ENCODE measurements at places on chromosomes 12 and 14.
A peak's percentile ranks its signal among the peaks of the same experiment; 100 is the strongest.

DNA sequence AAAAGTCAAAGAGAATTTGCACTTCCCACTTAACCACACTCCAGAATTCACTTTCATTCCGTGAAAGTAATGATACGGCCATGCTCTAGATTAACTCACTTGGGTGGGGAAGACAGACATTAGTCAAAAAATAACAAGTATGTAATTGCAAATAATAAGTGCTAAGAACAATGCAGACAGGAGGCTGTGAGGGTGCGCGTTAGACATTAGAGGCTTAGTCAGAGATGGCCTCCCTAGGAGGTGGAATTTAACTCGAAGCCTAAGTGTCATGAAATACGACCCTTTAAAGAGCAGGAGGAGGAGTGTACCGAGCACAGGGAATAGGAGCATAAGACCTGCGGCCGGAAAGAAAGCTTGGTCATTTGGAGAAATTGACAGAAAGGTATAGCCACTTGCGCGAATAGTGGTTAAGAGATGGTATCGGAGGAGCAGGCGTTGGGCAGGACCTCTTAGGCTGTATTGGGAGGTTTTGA, 628 bp downstream of the SNRPF start:
- no peak for DNase-seq

- peak; percentile 46 for DNase-seq
These were observed 2.4 kb upstream of the KRT84 start for GRCh38 chr12:52387859-52388258.

GRCh38 chr14:38079268-38079667, 128.4 kb upstream of the SSTR1 start:
- DNase-seq = no peak

- no peak for DNase-seq
These were observed 82.7 kb downstream of the GAS2L3 start for GRCh38 chr12:100656141-100656540.

DNA sequence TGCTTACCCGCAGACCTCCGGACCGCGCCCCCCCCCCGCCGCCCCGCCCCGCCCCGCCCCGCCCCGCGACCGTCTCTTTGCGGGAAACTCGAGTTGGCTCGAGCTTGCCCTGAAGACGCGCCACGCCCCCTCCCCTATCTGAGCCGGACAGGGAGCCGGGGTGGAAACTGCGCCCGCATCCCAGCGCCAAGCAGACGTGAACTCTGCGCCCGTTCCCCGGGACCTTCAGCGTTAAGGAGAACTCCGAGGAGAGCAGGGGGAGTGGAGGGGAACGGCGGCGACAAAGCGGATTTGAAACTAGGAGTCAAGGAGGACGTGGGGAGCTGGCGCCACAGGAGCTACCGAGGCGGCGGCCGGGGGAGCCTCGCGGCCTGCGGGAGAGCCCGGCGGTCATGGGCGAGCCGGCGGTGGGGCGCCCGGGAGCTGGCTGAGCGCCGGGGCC, at the start of gene KCNK13:
Gene KCNK13, plus strand, starts transcription at position 310 of the 442 bp plus-strand sequence. CDS start 212 bp downstream, outside the sequence.
- peak; percentile 82 for DNase-seq
